A549 treated with CpdA at 1 μM for 4 hours (cell line): ENCODE measurements at places on chromosomes 3 and 15. TPM values are rescaled to one million over a fixed set of nuclear protein-coding genes. Genes with fewer than 3 reads are reported as not detected.

The OR5K2 gene
- not detected in 5 replicates for total RNA-seq

The CCDC191 gene
- 1.4 to 3.5 TPM (median 1.7 TPM) in 5 replicates for total RNA-seq

The EOMES gene
- total RNA-seq, result 1.8 to 2.5 TPM (median 1.9 TPM) in 5 replicates

The COL6A5 gene
- total RNA-seq, result not detected in 5 replicates

The STAC gene
- 2.6 to 3.3 TPM (median 2.8 TPM) in 5 replicates for total RNA-seq

The REC114 gene
- not detected in 5 replicates for total RNA-seq

The FSIP1 gene
- total RNA-seq, result 0.47 to 1.1 TPM (median 0.65 TPM) in 5 replicates

The PPP1R14D gene
- total RNA-seq, result 0.20 to 0.32 TPM in 2 of 5 replicates, not detected in the others

The RYK gene
- 28.1 to 34.2 TPM (median 29.3 TPM) in 5 replicates for total RNA-seq

The ZNF774 gene
- 0.68 to 1.8 TPM (median 1.3 TPM) in 5 replicates for total RNA-seq
